ENCODE measurements at places on chromosomes 12 and 14.

DNA sequence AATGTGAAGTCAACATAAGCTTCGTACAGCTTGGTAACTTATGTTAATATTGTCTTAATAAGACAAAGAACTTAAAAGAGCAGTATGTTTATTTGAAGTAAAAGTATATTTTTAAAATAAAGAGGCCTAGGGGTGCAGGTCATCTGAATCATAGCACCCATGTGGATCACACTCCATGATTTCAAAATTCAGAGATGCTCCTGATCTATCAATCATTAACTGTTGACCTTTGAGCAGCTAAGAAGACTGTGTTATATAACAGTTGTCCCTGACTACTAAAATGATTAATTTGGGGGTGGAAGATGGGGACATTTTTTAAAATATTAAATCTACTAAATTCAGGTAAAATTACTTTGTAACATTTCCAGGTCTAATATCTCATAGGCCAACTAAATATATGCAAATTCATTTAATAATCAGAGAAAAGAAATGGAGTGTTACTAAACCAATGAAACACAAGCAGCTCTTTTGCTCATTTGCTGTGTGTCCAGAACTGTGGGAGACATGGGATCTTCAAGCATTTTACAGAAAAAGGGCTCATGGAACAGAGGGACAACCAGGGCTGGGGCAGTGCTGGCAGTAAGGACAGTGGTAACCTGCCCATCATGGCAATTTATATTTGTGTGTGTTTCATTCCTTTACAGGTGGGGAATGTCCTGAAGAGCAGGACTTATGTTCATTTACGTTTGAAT lies 120.7 kb upstream of the PCED1B start:
- DNase-seq = no peak

- peak; percentile 40 for DNase-seq
These were observed 69.2 kb downstream of the RASSF3 start for GRCh38 chr12:64679487-64680001.

GRCh38 chr14:93970585-93970964 lies 5.8 kb downstream of the ASB2 start:
- DNase-seq = peak; percentile 56

GRCh38 chr14:103105580-103106150 lies 11.1 kb downstream of the EXOC3L4 start:
- DNase-seq = no peak

GRCh38 chr14:95833429-95833828 lies 43.2 kb upstream of the TUNAR start:
- no peak for DNase-seq

DNA sequence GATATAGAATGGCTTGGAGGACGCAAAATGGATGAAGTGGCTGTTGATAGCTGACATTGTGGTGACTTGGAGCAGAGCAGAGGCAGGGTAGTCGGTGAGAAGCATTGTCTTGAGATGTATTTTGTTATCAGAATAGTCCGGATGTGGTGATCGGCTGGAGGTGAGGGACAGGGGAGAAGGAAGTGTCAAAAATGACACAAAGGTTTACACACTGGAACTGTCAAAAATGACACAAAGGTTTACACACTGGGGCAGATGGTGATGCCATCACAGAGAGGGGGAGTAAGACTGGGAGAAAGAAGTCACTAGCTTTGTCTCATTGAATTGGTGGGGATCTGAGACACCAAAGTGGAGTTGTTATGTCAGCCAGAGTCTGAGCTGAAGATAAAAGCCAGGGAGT lies 30.1 kb downstream of the CDKL1 start:
- DNase-seq = no peak

- DNase-seq = no peak
These were observed 329.7 kb downstream of the TMEM121 start for GRCh38 chr14:105855893-105856675.

- no peak for DNase-seq
These were observed 19.6 kb downstream of the MTA1 start for GRCh38 chr14:105439179-105439578.

DNA sequence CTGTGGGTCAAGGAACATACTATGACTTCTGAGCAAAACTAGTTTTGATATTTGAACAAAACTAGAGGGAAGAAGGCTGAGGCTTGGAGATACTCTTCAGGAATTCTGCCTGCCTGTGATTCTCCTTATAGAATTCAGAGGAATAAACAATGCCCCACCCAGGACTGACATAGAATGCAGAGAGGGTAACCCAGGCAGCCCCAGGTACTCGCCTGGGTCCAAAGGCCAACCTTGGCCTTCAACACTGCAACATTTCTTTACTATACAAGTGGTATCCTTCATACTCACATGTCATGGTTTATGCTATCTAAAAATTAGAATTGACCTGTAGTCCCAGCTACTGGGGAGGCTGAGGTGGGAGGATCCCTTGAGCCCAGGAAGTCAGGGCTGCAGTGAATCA lies 217.0 kb upstream of the FOXN3 start:
- no peak for DNase-seq

DNA sequence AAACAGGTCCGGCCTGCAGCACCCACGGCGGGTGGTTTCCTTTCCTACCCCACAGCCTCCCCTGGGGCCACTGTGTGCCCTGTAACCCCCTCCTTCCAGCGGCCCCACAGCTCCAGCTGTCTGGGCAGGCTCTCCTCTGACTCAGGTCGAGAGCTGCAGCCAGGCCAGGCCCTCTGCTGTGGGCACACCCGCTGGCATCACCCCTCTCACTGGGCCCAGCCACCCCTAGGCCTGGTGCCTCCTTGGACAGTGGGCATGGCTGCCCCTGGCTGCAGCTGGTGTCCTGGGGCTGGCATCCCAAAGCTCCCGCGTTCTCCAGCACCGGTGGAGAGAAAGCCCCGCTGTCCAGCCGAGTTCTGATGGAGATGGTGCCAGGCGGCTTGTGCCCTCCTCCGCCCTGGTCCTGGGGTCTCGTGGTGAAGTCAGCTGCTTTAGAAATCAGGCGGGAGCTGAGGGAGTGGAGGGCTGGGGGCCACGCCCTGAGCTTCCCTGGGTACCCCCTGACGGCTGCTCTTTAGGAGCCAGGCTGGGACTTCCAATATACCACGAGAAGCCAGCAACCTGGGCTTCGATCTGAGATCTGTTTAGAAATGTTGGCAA lies 114.9 kb downstream of the KIF26A start:
- no peak for DNase-seq

DNA sequence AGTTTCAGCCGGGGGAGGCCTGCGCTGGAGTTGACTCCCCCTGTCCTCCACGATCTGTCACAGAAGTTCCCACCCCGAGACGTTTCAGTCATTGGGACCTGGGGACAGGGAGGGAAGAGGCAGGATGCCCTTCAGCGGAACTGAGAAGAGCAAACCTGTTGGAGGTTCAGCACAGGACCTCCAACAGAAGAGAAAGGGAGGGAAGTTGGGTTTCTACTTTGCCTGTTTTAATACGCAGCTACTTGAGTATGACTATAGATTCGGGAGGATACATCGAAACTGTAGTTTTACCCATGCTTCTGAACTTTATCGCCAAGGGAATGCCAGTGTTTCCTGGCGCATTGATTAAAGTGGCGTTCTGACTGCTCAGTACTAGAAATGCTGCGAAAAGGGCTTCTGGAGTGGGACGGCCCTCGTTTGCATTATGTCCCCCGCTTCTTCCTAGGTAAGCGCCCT lies 2.3 kb upstream of the DUSP6 start:
- no peak for DNase-seq

DNA sequence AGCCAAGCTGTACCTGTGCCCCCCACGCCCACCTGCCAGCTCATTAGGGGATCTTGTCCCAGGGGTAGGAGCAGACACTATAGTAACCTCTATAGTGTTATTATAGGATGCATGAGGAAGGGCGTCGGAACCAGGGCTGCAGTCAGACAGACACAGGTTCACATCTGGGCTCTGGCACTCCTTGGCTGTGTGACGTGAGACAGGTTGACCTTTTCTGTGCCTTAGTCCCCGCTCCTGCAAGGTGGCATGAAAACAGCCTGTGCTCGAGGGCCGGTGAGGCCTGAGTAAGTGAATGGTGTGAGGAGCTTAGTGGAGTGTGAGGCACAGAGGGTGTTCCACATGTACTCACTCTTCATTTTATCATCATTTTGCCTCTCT lies 19.0 kb downstream of the ASB2 start:
- no peak for DNase-seq

DNA sequence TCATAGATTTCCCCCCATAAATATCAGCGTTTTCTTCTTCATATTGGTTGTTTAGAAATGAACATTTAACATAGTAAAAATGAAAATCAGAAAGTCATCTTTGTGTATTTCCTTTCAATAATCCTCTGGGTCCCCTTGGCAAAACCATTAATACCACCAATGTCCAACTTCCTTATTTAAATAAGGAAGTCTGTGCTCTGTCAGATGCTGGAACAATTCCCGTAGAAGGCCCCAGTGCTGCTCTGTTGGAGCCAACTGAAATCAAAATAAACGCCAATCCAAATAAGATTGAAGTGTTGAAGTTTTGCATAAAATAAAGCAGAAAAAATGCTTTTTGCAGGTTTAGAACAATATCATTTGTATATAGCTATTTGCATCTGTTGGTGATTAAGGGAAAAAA lies 93.1 kb downstream of the PPM1H start:
- no peak for DNase-seq

DNA sequence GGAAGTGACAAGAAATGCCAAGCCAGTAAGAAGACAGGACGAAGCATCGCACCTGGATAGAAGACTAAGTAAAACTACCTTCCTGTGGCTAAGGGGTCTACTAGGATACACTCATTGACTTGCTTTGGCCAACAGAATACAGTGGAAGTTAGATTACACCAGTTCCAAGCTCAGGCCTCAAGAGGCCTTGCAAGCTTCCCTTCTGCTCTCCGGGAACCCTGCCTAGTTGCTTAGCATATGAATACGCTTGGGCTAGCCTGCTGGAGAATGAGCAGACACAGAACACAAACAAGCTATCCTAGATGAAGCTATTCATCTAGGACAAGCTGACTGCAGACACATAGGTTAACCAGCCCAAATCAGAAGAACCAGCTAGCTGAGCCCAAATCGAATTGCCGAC lies 97.0 kb downstream of the DPF3 start:
- no peak for DNase-seq

GRCh38 chr14:70666361-70666686 lies 24.6 kb downstream of the TTC9 start:
- DNase-seq = no peak
